ENCODE measurements at places on chromosomes 12 and 14.

- DNase-seq, result no peak
Measured at GRCh38 chr14:36820111-36820709, 158.6 kb downstream of the PAX9 start.

GRCh38 chr14:92635031-92635430 lies 113.4 kb downstream of the LGMN start:
- DNase-seq, result no peak

DNA sequence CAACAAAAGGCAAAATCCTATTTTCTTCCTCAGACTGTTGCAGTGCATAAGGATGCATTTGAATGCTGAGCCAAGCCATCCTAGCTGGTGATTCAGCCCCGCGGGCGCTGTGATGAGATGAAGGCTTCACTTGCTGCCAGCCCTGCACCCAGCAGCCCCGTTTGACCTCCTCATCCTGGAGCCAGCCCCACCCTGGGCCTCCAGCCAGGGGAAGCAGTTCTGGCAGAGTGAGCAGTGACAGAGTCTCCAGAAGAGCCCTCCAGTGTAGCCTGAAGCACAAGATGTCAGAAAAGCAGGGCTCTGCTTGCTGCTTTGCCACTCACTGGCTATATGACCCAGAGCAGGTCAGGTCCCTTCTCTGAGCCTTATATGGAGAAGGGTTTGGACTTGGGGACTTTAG lies 96.2 kb upstream of the HSPB8 start:
- no peak for DNase-seq

- no peak for DNase-seq
Measured at GRCh38 chr12:15956413-15957185, 45.5 kb downstream of the DERA start.

- DNase-seq, result no peak
Measured at GRCh38 chr12:116897476-116897875, 13.3 kb upstream of the FBXW8 start.

- DNase-seq, result no peak
Measured at GRCh38 chr12:75543529-75543928, 32.1 kb upstream of the KRR1 start.
